ENCODE measurements at places on chromosomes 7 and 10.

DNA sequence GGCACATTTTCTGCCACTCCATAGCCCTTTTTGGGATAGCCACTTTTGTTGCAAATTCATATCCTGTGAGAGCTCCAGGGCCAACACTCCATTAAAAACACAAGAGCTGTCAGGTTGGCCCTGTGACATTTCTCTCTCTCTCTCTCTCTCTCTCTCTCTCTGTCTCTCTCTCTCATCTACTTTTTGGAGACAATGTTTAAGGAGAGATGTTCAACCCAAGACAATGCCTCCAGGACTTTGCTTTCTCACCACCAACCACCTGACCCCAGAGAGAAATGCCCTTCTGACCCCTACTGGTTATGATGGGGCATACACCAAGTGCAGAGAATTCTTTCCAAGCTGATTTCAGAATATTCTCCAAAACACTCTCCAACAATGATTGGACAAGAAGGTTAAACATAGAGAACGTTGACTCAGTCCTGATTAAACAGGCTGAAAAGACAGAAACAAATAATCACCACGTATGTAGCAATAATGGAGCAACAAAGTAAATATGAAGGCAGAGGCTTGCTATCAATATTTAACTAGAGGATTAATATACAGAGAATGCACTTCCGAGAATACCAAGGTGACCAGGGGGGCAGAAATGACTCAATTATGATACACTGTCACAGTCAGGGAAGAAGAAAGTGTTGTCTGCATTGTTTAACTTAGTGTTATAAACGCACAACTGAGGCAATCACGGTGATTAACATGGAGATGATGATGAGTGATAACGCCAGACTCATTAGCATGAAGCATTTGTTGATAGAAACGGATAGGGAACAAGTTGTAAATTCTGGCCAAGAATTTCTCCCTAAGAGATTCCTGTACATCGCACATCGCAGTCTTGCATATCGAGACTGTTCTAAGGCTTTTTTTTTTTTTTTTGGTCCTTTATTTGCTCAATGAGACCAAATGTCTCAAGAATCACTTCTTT, 178.5 kb downstream of the NRP1 start:
- DNase-seq, result no peak

GRCh38 chr10:11331726-11332125, 279.7 kb downstream of the USP6NL start:
- DNase-seq, result no peak

GRCh38 chr10:20912969-20913368, 15.9 kb upstream of the NEBL start:
- DNase-seq, result no peak

DNA sequence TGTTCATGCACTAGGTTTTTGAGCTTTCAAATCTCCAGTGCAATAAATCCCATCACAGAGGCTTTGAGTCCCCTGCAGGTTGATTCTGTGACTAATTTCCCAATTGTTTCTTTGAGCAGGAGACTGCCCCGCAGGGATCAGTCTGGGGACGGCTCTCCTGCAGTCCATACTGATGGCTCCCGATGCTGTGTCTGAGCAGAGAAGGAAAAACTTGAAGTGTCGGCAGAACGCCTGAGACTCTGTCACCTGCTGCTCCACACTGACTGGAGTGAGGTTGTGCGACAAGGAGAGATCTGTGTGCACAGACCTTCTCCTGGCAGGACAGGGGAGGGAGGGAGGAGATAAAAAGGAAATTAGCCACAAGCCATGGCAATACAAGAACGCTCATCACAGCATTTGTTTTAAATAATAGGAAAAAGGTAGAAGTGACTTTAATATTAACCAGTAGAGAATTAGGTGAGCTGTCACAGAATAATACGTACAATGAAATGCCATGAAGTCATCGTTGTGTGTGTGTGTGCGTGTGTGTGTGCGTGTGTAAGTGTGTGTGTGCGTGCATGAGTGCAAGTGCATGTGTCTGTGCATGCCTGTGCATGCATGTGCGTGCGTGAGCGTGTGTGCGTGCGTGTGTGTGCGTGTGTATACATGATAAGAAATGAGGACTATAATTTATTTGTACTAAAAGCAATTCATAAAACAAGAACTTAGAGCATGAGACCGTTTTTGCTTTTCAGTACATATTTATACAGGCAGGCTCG, 38.2 kb downstream of the HTR5A start:
- no peak for DNase-seq

DNA sequence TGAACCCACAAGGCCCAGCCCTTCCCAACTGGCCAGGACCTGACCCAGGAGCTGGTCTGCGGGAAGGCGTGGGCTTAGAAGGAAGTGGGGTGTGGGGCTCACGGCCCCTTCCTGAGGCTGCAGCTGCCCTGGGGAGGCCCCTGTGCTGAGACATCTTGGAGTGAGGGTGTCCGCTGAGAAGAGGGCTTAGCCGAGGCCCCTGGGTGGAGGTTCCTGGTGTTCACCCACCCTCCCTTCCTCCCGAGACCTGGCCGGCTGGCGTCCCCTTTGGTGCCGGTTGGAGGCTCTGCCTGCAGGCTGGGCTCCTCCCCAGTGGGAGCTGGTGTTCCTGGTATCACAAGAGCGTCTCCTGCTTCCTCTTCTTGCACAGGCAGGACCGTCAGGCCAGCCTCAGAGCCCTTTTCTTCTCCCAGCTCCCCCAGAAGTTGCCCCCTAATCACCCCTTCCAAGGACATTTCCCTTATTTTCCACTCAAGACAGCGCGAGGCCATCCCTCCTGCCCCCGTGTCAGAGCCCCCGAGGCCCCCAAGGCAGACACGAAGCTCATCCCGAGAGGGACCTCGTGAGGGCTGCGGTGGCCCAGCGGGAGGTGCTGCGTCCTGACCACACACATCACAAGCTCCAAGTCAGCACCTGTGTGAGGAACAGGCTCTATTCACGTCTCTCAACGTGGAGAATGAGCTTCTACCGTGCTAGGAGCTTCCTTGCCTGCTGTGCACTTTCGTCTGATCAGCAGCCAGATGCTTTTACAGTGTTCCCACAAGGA, 25.1 kb upstream of the FAM20C start:
- DNase-seq, result no peak

DNA sequence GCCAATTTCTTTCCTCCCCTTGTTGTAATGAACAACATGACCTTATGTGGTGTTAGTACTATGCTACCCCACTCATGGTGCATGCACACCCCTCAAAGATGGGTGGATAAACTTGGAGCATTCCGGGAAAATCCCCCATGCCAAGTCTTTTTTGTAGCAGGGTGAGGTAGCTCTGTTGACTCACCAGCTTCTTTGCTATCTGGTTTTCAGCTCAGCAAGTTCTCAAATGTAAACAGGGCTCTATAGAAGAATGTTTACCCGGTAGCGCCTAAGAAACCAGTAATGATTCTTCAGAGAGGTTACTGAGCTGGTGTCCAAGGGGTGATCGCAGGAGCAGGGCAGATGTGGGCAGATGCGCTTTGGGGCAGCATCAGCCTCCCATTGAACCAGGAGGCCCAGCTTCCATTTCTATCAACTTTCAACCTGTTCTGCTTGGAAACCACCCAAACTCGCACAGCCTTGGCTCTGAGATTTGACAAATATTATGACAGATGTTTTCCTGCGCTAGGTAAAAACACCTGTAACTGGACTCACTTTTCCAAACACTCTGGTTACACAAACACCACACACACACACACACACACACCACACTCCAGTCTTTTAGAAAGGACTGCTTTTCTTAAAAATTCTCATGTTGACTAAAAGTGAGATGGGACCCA, 87.8 kb downstream of the ZRANB1 start:
- no peak for DNase-seq

DNA sequence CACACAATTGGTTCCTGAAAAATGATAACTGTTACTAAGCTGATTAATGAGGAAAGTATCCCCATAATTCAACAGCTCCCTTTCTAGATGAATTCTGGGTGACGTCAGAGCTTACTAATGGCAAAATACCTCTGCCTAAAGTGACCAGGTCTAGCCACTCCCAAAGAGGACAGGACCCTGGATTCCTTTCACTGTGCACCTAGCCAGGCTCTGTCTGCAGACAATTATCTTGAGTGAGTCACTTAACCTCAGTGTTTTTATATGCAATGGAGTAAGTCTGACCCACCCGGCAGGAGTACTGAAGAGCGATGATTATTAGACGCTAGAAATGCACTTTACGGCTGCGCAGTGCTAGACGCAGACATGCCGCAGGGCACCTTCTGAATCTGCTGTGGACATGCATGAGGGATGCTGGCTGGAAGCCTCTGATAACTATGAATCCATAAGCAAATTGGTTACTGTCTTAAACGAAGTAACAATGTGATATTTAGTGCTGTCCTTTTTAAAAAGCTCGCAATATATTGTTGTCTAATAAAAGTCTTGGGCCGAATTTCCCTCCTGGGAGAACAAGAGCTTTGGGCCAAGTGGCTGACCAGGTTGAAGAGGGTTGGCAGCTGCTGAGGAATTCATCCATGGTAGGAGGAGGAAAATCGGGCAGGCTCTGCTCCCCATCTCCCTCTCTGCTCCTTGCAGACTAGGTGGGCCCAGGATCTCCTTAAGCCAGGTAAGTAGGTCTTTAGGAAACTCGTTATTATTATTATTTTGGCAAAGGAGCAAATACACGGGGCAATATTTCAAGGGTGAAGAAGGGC, 4.6 kb upstream of the INPP5A start:
- DNase-seq, result no peak

- no peak for DNase-seq
Measured at GRCh38 chr7:46775776-46776175, 806.1 kb downstream of the TNS3 start.

DNA sequence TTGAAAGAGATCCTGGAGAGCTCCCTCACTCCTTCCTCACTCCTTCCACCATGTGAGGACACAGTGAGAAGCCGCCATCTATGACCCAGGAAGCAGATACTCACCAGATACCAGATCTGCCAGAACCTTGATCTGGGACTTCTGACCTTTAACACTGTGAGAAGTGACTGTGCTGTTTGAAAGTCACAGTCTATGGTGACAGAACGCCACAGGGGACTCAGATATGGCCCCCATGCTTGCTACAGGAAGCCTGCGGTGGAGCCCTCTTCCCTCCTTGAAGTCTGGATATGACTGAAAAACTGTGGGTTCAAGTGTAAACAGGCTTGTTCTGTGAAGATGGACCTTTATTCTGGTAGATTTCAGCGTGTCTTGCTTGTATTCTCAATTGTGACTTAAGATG, 297.8 kb downstream of the KLF6 start:
- no peak for DNase-seq

GRCh38 chr7:24793982-24794648, 36.9 kb upstream of the GSDME start:
- no peak for DNase-seq

- no peak for DNase-seq
Measured at GRCh38 chr7:121966276-121966934, 93.4 kb downstream of the PTPRZ1 start.

- DNase-seq, result no peak
Measured at GRCh38 chr7:81221527-81222217, 302.8 kb upstream of the SEMA3C start.

DNA sequence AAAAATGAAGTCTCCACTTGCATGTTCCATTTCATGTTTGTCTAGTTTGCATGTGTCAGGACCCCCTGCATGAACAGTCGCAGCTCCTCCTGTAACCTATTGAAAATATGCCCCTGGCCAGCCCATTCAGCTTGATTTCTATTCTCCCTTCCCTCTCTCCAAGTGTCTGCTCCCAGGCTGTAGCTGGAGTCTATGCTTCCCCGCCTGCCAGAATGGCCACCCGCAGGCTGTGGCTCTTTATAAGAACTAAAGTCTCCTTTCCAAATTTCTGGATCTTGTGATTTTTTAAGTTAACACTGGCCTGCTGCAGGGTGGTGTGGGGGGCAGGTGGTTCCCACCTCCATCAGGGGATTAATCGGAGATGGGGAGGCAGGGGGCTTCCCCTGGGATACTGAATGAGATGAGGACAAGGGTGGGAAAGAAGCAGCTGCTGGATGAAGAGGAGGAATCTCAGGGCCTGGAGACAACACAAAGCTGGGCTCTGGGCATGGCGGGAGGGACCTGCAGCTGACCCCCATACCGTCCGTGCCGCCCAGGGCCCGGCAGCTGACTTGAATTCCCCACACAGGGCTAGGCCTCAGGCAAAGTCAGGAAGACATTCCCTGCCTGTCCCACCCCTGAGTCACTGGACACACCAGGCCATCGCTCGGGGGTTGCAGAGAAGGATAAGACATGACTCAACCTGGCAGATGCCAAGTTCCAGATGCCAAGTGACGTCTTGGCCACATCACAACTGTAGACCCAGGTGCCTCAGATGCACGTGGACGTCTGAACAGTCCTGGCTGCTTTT, 399.5 kb upstream of the FOXK1 start:
- DNase-seq, result no peak

- DNase-seq, result no peak
Measured at GRCh38 chr10:95260397-95260881, 30.4 kb downstream of the PDLIM1 start.

GRCh38 chr7:39465055-39465929, 100.9 kb upstream of the YAE1 start:
- no peak for DNase-seq

GRCh38 chr7:114825423-114825951, 96.4 kb upstream of the MDFIC start:
- DNase-seq, result no peak

DNA sequence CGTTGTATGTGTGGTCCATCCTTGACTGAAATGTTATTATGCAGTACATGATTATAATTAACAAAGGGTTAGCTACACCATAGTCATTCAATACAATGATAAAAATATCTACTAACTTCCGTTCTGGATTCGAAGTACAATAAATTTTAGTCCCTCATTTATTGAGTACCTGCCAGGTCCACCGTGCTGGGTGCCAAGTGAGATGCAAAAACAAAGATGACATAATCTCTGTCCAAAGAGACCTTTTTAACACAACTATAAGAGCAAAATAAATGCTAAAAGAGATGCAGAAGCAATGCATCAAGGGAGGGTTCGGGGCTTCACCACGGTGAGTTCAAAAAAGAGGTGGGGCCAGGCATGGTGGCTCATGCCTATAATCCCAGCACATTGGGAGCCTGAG, 33.1 kb downstream of the LAMB1 start:
- DNase-seq, result no peak

DNA sequence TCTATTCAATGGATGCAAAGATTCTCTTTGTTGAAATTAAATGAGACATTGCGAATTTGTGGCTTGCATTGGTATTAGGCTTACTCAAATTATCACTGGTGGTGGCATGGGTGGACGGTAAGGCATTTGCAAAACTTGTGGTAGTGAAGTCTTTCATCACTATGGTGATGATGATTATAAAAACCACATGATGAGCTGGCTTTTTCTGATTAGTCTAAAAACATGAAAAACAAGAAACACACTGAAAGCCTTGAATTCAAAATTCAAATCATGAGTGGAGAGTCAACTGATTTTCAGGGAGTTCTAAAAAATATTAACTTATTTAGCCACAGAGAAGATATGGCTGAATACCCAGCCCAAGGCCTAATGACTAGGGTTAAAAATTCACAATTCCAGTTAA, 99.8 kb upstream of the HGF start:
- DNase-seq, result no peak

DNA sequence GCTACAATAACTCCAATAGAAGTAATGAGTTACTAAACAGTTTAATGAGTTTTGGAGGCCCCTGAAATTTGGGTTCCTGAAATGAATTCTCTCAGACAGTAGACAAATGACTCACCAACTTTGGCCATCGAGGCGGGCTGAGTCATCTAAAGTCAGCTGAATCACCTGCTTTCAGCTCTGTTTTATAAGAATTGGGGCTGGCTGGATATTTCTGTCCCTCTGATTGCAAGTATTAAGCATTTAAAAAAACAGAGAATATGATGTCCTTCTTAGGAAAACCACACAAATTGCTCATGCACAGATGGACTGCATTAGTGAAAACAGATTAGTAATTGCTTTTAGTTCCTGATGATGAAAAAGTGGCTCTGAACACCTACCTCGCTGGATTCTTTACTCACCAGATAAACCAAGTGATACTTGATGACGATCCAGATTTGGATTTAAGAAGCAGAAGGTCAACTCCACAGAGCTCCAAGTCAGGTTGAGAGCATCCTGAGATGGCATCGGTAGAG, 59.1 kb downstream of the ZNF365 start:
- DNase-seq, result no peak

All from NCI-H2081 treated with DMSO at 0.1 percent for 48 hours (cell line).